ENCODE measurements at places on chromosomes 11 and 22.

GRCh38 chr11:70119502-70119901, 41.4 kb downstream of the ANO1 start:
- H3K4me3 ChIP-seq = no peak overlapping the region
- H3K27ac ChIP-seq = no peak overlapping the region
- no peaks in the 10 kb centered on the region for H3K27me3 ChIP-seq
- H3K4me1 ChIP-seq = no peaks in the 10 kb centered on the region

DNA sequence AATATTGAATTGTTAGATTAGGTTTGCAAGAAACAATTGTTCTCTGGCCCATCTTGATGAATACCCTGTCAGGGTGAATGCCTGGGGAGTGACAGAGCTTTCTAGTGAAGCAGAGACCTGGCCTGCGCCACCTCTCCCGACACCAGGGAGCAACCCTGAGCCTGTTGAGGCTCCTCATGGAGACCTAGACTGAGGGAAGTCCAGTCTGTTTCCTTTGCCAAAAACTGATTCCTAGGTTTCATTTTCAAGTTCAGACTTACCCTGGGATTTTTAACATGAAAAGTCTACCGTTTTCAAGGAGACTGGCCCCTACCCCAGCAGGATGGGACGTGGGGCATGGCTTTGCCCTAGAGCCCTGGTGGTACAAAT, 173.7 kb upstream of the SORL1-AS1 start:
- no peaks in the 10 kb centered on the region for H3K27me3 ChIP-seq
- no peak overlapping the region for H3K4me3 ChIP-seq
- no peaks in the 10 kb centered on the region for H3K4me1 ChIP-seq
- no peak overlapping the region for H3K27ac ChIP-seq

DNA sequence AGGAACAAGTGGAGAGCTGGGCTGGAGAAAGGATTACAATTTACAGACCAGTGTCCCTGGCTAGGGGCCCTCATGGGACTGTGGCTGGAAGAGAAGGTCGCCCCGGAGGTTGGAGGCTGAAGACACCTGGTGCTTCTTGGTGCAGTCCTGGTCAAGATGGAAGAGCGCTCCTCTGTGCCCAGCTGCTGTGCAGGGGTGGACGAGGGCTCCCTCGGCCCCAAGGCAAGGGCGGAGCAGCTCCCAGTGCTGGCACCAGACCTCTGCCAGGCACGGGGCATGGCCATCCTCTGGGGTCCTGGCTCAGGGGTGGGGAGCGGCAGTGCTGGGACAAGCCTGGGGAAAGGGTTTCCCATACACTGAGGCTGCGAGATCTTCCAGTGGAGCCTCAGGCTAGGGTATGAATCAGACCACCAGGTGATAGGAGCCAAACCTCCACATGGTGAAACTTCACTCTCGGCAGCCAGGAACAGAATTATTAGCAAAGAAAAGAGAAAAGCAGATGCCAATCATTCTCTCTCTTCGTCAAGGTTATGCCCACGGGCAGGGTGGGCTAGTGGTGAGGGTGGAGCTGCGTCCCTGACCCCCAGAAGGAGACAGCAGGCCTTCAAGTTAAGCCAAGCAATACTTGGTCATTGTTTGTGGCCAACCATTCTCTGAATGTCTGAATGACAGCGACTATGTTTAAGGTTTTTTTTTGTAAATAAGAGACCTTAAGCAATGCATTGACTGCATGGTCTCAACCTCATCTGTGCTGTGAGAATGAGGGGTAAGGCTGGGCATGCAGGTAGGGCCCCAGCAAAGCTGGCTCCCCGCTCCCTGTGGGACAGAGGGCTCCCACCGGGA, 32.1 kb downstream of the PPM1F start:
- no peak overlapping the region for H3K4me3 ChIP-seq
- H3K4me1 ChIP-seq = peaks cover 12% of the 10 kb centered on the region
- no peaks in the 10 kb centered on the region for H3K36me3 ChIP-seq
- no peak for DNase-seq
- no peak overlapping the region for H3K27ac ChIP-seq

GRCh38 chr11:3219281-3219892, 774 bp upstream of the MRGPRG start:
- no peak overlapping the region for H3K27ac ChIP-seq
- no peaks in the 10 kb centered on the region for H3K27me3 ChIP-seq
- DNase-seq = peak; percentile 11
- no peaks in the 10 kb centered on the region for H3K36me3 ChIP-seq
- no peaks in the 10 kb centered on the region for H3K4me1 ChIP-seq

GRCh38 chr22:23532731-23533130, 47.4 kb downstream of the IGLL1 start:
- H3K27me3 ChIP-seq = no peaks in the 10 kb centered on the region
- H3K4me3 ChIP-seq = no peak overlapping the region
- H3K27ac ChIP-seq = no peak overlapping the region
- no peaks in the 10 kb centered on the region for H3K4me1 ChIP-seq

- no peaks in the 10 kb centered on the region for H3K36me3 ChIP-seq
- no peaks in the 10 kb centered on the region for H3K27me3 ChIP-seq
- DNase-seq = no peak
- H3K27ac ChIP-seq = no peak overlapping the region
- H3K4me1 ChIP-seq = no peaks in the 10 kb centered on the region
These were observed 148.3 kb downstream of the CEP164 start for GRCh38 chr11:117475716-117476530.

- peaks cover 5% of the 10 kb centered on the region for H3K4me1 ChIP-seq
- DNase-seq = no peak
- no peaks in the 10 kb centered on the region for H3K36me3 ChIP-seq
- H3K27me3 ChIP-seq = no peaks in the 10 kb centered on the region
These were observed 494 bp downstream of the CHID1 start for GRCh38 chr11:910044-910588.

DNA sequence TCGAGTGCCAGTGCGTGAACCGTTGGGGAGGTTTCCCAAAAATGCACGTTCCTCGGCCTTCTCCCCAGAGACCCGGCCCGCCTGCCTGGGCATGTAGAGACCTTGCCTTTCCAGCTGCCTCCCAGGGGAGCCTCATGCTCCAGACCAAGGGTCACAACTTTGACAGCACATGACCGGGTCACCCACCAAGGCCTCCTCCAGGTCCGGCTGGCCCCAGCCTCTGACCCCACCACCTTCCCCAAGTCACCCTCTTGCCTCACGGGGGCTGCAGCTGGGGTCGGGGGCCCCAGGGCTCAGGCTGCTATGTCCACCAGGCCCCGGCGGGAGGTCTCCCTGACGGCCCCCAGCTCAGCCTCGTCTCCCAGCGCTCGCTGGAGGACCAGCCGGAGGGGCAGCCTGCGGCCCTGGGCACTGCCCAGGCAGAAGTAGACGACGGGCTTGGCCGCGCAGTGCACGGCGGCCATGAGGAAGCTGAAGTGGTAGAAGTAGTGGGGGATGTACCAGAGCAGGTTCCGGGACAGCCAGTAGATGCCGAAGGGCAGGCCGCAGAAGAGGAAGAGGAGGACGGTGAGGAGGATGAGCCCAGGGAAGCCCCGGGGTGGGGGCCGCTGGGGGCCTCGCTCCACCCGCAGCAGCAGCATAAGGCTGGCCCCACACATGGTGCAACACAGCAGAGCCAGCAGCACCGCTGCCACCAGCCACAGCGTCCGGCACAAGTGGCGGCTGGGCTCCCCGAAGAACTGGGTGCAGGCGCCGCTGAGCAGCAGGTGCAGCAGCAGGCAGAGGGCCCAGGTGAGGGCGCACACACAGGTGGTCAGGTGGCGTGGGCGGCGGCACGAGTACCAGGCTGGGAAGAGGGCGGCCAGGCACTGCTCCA, 4.4 kb downstream of the MRGPRE start:
- no peak overlapping the region for H3K4me3 ChIP-seq
- no peaks in the 10 kb centered on the region for H3K27me3 ChIP-seq
- no peak for DNase-seq
- no peaks in the 10 kb centered on the region for H3K4me1 ChIP-seq
- H3K27ac ChIP-seq = no peak overlapping the region
- H3K36me3 ChIP-seq = no peaks in the 10 kb centered on the region

GRCh38 chr11:68229601-68230000, 16.5 kb upstream of the KMT5B start:
- H3K27ac ChIP-seq = no peak overlapping the region
- no peaks in the 10 kb centered on the region for H3K27me3 ChIP-seq
- DNase-seq = no peak

- peak; percentile 20 for DNase-seq
- H3K36me3 ChIP-seq = no peaks in the 10 kb centered on the region
- H3K4me1 ChIP-seq = peaks cover 2% of the 10 kb centered on the region
- no peak overlapping the region for H3K27ac ChIP-seq
These were observed 1.0 kb downstream of the LMO1 start for GRCh38 chr11:8262552-8263108.

GRCh38 chr11:74734559-74734925, 3.3 kb upstream of the CHRDL2 start:
- H3K4me3 ChIP-seq = no peak overlapping the region
- DNase-seq = no peak

Data from uterus (tissue), 4 donors.